ENCODE measurements at places on chromosomes 12 and 14. TPM values are rescaled to one million over a fixed set of nuclear protein-coding genes. Genes with fewer than 3 reads are reported as not detected.
A peak's percentile ranks its signal among the peaks of the same experiment; 100 is the strongest.

GRCh38 chr12:100170313-100170858 lies 27.7 kb upstream of the BLTP3B start:
- H3K4me1 ChIP-seq = no peaks in the 10 kb centered on the region
- H3K27ac ChIP-seq = no peak overlapping the region
- H3K27me3 ChIP-seq = no peaks in the 10 kb centered on the region

Gene CSRP2
- 13.4 TPM for total RNA-seq

GRCh38 chr12:46770501-46771183 lies 55.2 kb downstream of the SLC38A4 start:
- DNase-seq = peak; percentile 27
- no peaks in the 10 kb centered on the region for H3K27me3 ChIP-seq
- peak overlapping the region; percentile 32 for H3K4me3 ChIP-seq
- peaks cover 41% of the 10 kb centered on the region for H3K4me1 ChIP-seq
- H3K27ac ChIP-seq = peak overlapping the region; percentile 43

DNA sequence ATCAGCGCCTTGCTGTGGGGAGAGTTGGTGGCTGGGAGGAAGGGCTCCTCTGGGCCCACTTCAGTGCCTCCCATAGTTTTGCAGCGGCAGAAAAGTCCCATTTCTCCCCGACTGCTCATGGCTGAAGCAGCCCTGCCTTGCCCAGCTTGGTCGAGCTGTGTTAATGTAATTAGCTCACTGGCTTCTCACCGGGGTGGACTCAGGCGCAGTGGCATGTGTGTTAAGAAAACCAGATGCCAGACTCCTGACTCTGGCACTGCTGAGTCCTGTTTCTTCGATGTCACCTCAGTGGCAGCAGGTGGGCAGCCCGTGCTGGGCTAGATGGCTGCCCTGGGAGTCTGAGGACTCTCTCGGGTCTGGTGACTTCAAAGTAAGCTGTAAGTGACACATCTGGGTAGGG lies 47.4 kb downstream of the CHST11 start:
- no peaks in the 10 kb centered on the region for H3K36me3 ChIP-seq
- no peak overlapping the region for H3K27ac ChIP-seq

DNA sequence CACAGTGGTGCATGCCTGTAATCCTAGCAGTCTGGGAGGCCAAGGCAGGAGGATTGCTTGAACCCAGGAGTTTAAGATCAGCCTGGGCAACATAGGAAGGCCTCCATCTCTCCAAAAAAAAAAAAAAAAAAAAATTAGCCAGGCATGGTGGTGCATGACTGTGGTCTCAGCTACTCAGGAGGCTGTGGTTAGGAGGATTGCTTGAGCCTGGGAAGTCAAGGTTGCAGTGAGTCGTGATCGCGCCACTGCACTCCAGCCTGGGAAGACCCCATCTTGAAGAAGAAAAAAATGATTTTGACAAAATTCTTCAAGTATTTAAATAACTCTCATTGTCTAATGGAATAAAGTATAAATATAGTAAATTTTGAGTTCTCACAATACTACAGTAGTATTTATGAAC lies 219.2 kb upstream of the SSTR1 start:
- H3K27ac ChIP-seq = no peak overlapping the region
- H3K4me3 ChIP-seq = no peak overlapping the region
- no peaks in the 10 kb centered on the region for H3K27me3 ChIP-seq
- no peaks in the 10 kb centered on the region for H3K36me3 ChIP-seq
- H3K4me1 ChIP-seq = no peaks in the 10 kb centered on the region

- H3K27ac ChIP-seq = no peak overlapping the region
- peak; percentile 94 for DNase-seq
- no peaks in the 10 kb centered on the region for H3K4me1 ChIP-seq
Measured at GRCh38 chr14:99389174-99389826, 91.4 kb downstream of the SETD3 start.

GRCh38 chr12:127445581-127446139 lies 821.3 kb upstream of the TMEM132C start:
- H3K27ac ChIP-seq = no peak overlapping the region
- no peaks in the 10 kb centered on the region for H3K36me3 ChIP-seq
- H3K27me3 ChIP-seq = no peaks in the 10 kb centered on the region
- no peak for DNase-seq
- no peak overlapping the region for H3K4me3 ChIP-seq
- peaks cover 4% of the 10 kb centered on the region for H3K4me1 ChIP-seq

DNA sequence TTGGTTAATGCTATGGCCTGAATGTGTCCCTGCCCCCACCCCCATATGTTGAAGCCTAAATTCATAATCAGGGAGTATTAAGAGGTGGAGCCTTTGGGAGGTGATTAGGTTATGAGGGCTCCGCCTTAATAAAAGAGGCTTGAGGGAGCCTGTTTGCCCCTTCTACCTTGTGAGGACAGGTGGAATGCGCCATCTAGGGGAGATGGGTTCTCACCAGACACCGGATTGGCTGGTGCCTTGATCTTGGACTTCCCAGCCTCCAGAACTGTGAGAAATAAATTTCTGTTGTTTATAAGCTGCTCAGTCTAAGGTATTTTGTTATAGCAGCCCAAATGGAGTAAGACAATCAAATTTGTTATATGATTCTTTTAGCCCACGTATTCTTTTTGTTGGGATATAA lies 148.3 kb downstream of the PTCSC3 start:
- H3K27ac ChIP-seq = no peak overlapping the region
- H3K4me3 ChIP-seq = no peak overlapping the region
- DNase-seq = no peak
- no peaks in the 10 kb centered on the region for H3K4me1 ChIP-seq
- H3K36me3 ChIP-seq = no peaks in the 10 kb centered on the region

Gene LHX5
- not detected for total RNA-seq

GRCh38 chr12:26748741-26749431 lies 84.1 kb downstream of the ITPR2 start:
- no peak overlapping the region for H3K4me3 ChIP-seq
- no peak for DNase-seq
- peak overlapping the region; percentile 0 for H3K27ac ChIP-seq

Gene CHGA
- total RNA-seq = not detected

Gene DYNC1H1
- 332 TPM for total RNA-seq

- H3K4me3 ChIP-seq = no peak overlapping the region
- H3K4me1 ChIP-seq = peaks cover 12% of the 10 kb centered on the region
- H3K27ac ChIP-seq = peak overlapping the region; percentile 75
- peaks cover 38% of the 10 kb centered on the region for H3K36me3 ChIP-seq
Measured at GRCh38 chr14:76015668-76016067, 30.1 kb downstream of the IFT43 start.

DNA sequence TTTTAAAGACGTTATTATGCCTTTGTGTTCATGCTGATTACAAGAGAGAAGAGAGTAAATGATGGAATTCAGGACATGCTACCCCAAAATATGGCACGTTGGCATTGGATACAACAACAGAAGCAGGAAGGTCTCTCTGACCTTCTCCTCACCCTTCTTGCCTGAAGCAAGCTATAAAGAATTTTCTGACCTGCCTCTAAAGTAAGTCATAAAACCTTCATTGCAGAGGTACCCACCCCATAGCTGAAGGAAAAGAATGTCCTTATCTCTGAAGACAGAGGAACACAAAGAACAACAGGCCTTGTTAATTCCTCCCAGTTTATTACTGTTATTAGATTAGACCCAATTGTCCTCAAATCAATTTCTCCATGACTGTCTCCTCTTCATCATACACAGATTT lies 176.2 kb downstream of the FBXL14 start:
- H3K27me3 ChIP-seq = no peaks in the 10 kb centered on the region
- no peaks in the 10 kb centered on the region for H3K4me1 ChIP-seq
- H3K36me3 ChIP-seq = no peaks in the 10 kb centered on the region

GRCh38 chr12:6766651-6767349 lies 637 bp downstream of the PTMS start:
- H3K27ac ChIP-seq = peak overlapping the region; percentile 4
- H3K36me3 ChIP-seq = peaks cover 15% of the 10 kb centered on the region
- peaks cover 38% of the 10 kb centered on the region for H3K4me1 ChIP-seq
- H3K4me3 ChIP-seq = peak overlapping the region; percentile 89
- H3K27me3 ChIP-seq = no peaks in the 10 kb centered on the region
- peak; percentile 99 for DNase-seq

DNA sequence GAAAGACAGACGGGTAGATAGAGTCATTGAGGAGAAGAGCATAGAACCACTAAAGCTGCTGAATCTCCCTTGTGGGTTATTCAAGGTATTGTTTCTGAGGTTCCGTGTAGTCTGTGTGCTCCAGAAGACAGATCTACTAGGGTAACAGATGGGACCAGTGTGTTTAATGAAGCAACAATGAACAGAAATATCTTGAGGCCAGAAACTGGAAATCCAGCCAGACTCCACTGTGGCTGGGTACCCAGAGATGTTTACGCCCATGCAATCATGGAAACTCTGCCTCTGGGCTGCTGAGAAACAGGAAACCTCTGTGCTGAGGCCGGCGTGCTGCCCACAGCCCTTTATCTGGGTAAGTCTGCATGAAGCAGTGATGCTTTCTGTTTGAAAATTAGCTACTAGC lies 8.3 kb downstream of the PROX2 start:
- no peak overlapping the region for H3K27ac ChIP-seq
- H3K4me3 ChIP-seq = no peak overlapping the region
- H3K27me3 ChIP-seq = no peaks in the 10 kb centered on the region

- H3K4me3 ChIP-seq = no peak overlapping the region
- H3K27ac ChIP-seq = no peak overlapping the region
- H3K4me1 ChIP-seq = peaks cover 12% of the 10 kb centered on the region
- no peaks in the 10 kb centered on the region for H3K36me3 ChIP-seq
Measured at GRCh38 chr12:78406213-78406612, 458.4 kb upstream of the SYT1 start.

Gene COQ5
- total RNA-seq = 19.2 TPM

Gene NTS
- total RNA-seq = not detected

Gene NFE2
- total RNA-seq = 2.7 TPM

DNA sequence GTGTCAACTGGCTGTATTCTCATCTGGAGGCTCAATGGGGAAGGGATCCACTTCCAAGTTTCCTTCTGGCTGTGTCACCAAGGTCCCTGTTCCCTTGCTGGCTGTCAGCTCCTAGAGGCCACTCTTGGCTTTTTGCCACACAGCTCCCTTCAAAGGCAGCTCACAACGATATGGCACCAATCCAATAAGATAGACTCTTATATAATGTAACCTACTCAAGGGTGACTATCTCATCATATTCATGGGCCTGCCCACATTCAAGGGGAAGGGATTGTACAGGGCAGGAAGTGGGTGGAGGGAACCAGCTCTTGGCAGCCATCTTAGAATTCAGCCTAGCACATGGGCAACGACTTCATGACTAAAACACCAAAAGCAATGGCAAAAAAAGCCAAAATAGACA lies 98.7 kb upstream of the PLXNC1 start:
- DNase-seq = no peak
- H3K27ac ChIP-seq = no peak overlapping the region
- peaks cover 9% of the 10 kb centered on the region for H3K4me1 ChIP-seq
- no peaks in the 10 kb centered on the region for H3K36me3 ChIP-seq

DNA sequence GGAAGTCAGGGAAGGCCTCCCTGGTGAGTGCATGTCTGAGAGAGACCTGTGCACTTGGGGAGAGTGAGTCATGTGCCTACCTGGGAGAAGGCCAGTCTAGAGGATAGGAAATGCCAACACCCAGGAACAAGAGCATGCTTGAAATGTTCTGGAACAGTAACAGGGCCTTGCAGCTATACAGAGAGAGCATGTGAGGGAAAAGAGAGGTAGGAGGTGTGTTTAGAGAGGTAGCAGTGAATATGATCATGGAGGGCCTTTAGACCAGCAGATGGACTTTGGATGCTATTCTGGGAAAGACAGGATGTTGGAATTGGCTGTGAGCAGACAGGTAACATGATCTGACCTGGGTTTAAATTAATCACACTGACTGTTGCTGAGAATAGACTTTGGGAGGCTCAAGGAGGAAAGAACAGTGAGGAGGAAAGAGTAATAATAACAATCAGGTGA lies 1143.6 kb downstream of the FLRT2 start:
- no peaks in the 10 kb centered on the region for H3K36me3 ChIP-seq
- no peak overlapping the region for H3K4me3 ChIP-seq
- H3K27me3 ChIP-seq = no peaks in the 10 kb centered on the region
- no peak for DNase-seq

Gene IFNG-AS1
- 0.29 TPM for total RNA-seq

DNA sequence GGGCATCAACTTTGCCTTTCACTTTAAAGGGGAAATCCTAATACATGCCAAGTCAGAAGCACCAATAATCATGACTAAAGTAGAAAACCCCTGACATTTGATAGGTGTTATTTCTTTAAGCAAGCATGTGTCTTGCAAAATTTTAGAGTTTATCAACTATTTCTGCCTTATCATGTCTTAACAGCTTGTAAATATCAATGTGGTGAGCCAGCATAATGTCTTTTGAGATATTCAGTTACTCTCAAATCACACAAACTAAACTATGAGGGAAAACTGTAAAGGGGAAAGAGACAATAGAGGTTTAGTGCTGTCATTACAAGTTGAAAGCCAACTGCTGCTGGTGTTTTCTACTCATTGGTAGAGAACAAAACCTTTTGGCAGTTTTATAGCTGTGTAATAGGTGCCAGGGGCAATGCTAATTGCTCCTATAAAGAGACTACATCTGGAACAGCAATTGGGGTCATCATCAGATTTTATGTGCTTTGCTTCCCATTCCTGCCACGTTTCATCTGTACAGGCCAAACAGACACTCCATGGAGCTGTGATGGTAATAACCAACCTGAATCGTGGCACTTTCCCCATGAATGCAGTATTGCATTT lies 1027.4 kb downstream of the FSCB start:
- DNase-seq = no peak
- H3K4me3 ChIP-seq = no peak overlapping the region
- H3K27ac ChIP-seq = no peak overlapping the region
- H3K36me3 ChIP-seq = no peaks in the 10 kb centered on the region
- no peaks in the 10 kb centered on the region for H3K4me1 ChIP-seq
- H3K27me3 ChIP-seq = no peaks in the 10 kb centered on the region
